Heart left ventricle (tissue), 16 donors: ENCODE measurements at places on chromosomes 4 and X. TPM values are rescaled to one million over a fixed set of nuclear protein-coding genes. Genes with fewer than 3 reads are reported as not detected.

The ZNF827 gene
- total RNA-seq, result 30.1 TPM

GRCh38 chr4:113278324-113278934, 229.0 kb downstream of the ANK2 start:
- peak; percentile 70 for DNase-seq

- peak; percentile 3 for DNase-seq
Observed at GRCh38 chr4:784401-785331, 41.3 kb downstream of the CPLX1 start.

- DNase-seq, result no peak
Observed at GRCh38 chr4:76160355-76160754, 12.2 kb upstream of the NUP54 start.

The HTR2C gene
- total RNA-seq, result not detected

The PHEX gene
- total RNA-seq, result 0.12 TPM

GRCh38 chr4:75048208-75048879, 115.4 kb downstream of the PARM1 start:
- DNase-seq, result no peak

DNA sequence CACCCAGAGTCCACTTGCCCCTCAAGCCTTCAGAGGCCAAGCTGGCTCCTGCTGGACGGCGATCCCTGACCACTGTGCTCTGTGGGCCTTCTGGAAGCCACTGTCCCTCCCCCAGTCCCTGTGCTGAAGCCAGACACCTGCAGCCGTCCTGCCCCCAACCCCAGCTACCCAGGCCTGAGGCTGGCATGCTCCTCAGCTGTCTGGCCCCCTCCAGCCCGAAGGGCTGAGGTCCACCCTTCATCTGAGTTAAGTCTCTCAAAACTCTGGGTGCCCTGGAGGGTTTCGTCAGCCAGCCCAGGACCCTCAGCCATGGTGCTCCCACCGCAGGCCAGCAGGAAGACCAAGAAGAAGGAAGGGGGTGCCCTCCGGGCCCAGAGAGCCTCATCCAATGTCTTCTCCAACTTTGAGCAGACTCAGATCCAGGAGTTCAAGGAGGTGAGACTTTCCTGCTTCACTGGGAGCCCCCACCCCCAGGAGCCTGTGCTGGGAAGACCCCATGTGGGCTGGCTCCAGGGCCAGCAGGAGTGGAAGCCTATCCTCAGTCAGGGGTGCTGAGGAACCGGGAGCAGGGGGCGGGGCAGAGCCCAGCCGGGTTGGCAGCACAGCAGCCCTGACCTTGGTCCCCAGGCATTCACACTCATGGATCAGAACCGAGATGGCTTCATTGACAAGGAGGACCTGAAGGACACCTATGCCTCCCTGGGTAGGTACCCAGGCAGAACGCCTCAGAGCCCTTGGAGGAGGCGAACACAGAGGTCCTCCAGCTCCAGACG, 4.2 kb downstream of the MYL5 start:
- no peak for DNase-seq

DNA sequence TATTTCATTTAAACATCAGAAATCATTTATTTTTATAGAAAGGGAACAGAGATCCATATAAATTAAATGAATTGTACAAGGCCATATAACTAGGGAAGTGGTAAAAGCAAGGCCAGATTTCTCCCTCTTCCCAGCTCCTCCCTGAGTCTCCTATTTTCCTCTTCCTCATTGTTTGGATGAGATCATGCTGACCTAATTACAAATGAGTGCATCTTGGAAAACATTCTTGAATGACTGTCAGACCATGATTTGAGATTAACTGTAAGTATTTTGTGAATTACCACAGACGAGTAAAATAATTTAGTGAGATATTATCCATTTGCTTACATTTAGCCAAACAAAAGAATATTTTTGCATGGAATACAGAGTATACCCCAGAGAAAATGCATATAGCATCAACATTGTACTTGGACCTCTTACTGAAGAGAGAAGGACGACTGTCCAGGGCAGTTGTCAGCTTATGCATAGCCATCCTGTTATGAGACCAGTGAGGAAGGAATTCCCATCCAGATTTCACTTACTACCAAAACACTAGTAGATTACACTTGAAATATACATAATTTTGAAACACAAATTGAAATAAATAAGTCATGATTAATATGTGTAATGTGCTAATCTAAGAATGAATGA, 47.3 kb downstream of the SLAIN2 start:
- no peak for DNase-seq

DNA sequence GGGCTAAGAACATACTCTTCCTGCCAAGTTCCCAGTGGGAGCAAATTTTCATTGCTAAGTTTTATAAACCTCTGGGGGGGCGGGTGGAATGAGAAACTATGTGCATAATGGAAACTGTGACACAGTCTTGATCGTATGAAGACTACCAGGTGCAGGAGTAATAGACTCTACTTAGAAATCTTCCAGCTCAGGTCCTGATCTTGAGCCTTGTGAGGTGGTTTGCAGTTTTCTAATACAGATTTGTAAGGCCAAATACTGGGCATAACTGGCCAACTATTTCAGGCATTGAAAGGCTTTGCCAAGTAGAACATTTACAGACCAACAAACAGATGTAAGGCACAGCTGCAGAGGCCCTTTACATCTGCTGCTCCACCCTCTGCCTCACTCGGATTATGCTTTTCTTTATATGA, 89.7 kb upstream of the CBR4 start:
- DNase-seq, result peak; percentile 35

- no peak for DNase-seq
Observed at GRCh38 chr4:140581078-140581477, 12.3 kb upstream of the UCP1 start.

The FAM236B gene
- not detected for total RNA-seq

GRCh38 chr4:85869181-85869580, 394.2 kb downstream of the ARHGAP24 start:
- no peak for DNase-seq

DNA sequence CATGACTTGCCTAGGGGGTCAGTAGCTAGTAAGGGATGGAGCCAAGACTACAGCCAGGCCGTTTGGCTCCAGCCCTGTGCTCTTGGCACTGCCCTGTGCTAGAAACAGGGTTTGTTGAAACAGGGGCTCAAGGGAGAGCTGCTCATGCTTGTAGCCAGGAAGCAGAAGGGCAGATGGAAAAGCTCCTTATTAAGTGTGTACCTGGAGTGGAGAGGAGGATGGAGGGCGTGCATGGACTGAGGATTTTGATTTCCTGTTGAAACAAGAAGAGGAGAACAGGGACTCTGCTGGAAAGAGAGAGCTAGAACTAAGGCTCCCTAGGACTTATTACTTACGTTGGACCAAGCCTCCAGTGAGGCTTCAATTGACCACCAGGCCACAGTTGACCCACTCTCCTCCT, 363.0 kb downstream of the MID1IP1 start:
- DNase-seq, result no peak

GRCh38 chrX:101195442-101196173, 24.0 kb upstream of the DRP2 start:
- no peak for DNase-seq

The GAGE12F gene
- not detected for total RNA-seq

The RTL3 gene
- total RNA-seq, result not detected

- DNase-seq, result no peak
Observed at GRCh38 chr4:19936476-19936875, 315.2 kb upstream of the SLIT2 start.

- DNase-seq, result no peak
Observed at GRCh38 chrX:67555578-67556203, 11.9 kb downstream of the AR start.

DNA sequence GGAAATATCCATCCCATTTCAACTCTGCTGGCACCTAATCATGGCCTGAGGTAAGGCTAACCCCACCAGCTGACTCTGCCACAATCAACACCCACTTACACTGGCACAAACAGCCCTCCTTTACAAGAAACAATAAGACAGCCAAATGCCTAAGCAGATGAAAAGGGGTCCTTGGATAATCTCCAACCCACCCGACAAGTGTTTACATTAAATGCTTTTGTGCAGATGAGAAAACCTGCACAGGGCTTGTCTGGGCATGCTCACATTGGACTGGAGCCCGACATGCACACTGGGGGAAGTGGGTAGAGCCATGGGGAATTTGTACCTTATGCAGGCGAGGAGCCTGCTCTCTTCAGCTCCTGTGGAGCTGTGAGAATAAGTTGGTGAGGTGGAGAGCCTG, 138.9 kb upstream of the ITM2A start:
- no peak for DNase-seq

GRCh38 chr4:183163135-183163534, 64.1 kb downstream of the WWC2 start:
- DNase-seq, result no peak

- no peak for DNase-seq
Observed at GRCh38 chr4:144338148-144338547, 197.6 kb upstream of the GYPA start.

The ERAS gene
- not detected for total RNA-seq

- no peak for DNase-seq
Observed at GRCh38 chrX:24858004-24858746, 157.6 kb downstream of the ARX start.

The SGMS2 gene
- total RNA-seq, result 117 TPM

The FGFR3 gene
- 2.3 TPM for total RNA-seq

The TEX11 gene
- total RNA-seq, result not detected

The NOX1 gene
- total RNA-seq, result 0.57 TPM

DNA sequence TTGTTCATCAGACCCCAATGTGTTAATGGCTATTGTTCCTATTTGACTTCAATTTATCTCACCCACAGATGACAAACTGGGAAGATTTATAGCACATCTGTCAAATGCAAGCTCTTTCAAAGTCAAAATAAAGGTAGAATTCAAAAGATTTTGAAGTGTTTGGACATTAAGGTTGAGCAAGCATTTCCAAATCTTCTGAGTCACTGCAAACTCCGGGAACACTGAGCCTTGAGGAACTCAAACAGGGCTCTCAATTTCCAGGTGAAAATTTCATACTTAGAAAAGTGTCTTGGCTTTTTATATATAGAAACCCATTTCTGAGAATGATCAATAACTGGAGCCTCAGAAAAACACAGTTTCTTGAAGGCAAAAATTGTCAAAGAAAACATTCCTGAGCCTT, 199.5 kb upstream of the IGFBP7 start:
- no peak for DNase-seq

DNA sequence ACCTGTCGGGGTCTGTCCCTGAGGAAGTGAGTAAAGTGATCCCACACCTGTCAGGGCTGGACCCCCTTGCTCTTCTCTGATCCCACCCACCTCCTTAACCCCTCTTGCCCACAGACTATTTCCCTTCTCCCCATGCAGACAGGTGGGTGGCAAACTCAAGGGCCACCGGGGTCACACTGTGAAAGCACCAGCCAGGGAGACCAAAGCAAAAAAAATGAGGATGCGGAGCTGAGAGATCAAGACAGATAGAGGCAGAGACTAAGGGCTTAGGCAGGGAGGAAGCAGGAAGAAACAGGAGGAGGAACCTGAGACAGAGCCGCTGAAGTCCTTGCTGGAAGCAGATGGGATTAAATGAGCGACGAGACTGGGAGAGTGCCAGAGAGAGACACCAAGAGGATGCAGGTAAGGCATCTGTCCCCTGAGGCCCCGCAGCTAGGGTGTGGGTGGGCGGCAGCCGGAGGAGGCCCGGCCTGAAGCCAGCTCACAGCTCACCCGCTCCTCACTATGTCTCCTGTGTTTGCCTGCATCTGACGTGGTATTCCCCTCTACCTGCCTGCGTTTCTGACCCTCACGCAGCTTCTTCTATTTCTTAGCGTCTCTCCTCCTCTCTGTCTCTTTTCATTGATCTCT, 7.2 kb downstream of the TIMM17B start:
- DNase-seq, result no peak

- no peak for DNase-seq
Observed at GRCh38 chr4:48047421-48047844, 30.9 kb downstream of the NIPAL1 start.

- no peak for DNase-seq
Observed at GRCh38 chr4:8325291-8325973, 55.9 kb downstream of the HTRA3 start.

DNA sequence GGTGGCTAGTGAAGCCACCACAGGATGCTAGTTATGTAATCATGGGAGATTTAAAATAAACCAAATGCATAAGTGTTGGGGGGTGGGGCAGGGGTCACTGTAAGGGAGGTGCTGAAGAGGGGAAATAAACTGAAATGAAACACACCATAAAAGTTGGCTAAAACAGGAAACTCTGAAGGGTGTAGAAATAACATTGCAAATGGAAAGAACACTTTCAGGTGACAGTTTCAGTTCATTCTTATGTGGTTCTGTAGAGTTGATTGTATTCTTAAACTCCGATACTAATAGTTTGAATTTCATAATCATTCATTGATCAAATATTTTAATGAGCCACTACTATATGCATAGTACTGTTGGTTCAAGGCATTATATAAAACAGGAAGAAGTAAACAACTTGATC, 80.1 kb downstream of the HDAC8 start:
- DNase-seq, result no peak

GRCh38 chrX:41661366-41662095, 27.2 kb upstream of the GPR34 start:
- DNase-seq, result no peak

DNA sequence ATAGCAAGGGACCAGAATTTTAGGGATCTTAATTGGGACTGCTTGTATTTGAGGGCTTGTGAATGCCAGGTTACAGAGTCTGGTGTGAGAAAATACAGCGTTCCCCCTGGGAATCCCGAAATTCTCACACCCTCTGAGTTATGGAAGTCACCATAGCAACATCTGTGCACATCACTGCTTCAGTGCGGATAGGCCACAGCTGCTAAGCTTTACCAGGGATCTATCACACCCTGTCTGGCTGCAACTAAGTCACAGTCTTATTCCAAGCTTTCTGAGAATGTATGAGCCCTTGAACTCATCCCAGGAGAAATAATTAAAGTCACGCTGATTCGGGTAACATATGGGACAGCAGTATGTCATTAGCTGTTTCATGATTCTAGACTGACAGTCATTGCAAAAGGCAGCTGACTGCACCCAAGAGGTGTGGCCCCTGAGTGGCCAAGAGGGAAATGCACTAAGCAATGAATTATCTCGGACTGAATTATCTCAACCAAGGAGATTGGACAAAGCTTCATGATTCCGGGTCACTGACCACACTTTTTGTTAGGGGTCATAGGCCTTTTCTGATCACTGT, 46.7 kb upstream of the BTC start:
- DNase-seq, result peak; percentile 28

The TMEM271 gene
- total RNA-seq, result not detected

GRCh38 chrX:27966955-27967354, 14.3 kb downstream of the DCAF8L1 start:
- DNase-seq, result no peak

- DNase-seq, result no peak
Observed at GRCh38 chrX:120315776-120316175, 4.5 kb upstream of the TMEM255A start.
